ENCODE measurements at places on chromosomes 1 and 21. TPM values are rescaled to one million over a fixed set of nuclear protein-coding genes. Genes with fewer than 3 reads are reported as not detected.

The SLC44A5 gene
- 13.6 TPM for total RNA-seq

The PIAS3 gene
- total RNA-seq = 20.3 TPM

GRCh38 chr21:16834791-16835190, 678.1 kb upstream of the CXADR start:
- no peak for DNase-seq

DNA sequence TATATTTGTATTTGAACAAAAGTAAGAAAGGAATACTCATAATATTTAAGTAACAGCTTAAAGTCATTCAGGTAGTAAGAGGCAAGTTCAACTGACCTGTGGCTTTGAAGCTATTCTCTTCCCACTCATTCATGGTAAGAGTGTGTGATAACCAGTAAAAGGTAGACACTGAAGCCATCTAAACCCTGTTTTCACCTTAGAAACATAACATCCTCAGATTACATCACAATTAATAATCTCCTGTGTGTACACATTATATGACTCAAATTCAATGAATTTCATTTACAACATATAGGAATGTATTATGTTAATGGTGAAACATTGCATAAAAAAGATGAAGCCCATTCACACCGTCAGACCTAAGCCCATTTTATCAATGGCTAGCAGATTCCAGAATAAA, 364.8 kb upstream of the SNX7 start:
- no peak for DNase-seq

- DNase-seq = no peak
These were observed 40.9 kb upstream of the CFAP126 start for GRCh38 chr1:161408429-161409052.

DNA sequence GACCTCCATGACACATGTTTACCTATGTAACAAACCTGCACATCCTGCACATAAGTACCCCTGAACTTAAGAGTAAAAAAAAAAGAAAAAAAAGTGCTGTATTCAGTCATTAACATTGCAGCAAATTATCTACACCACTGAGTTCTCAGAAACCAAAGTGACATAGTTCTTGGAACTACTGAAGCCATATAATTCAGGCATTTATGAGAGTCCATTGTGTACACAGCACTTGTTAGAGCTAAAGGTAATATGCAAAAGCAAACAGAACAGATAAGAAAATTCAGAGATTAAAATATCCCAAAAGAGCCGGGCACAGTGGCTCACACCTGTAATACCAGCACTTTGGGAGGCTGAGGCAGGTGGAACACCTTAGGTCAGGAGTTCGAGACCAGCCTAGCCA, 38.0 kb downstream of the F5 start:
- DNase-seq = no peak

Data from Caco-2 (cell line).